Urinary bladder (tissue), 4 donors: ENCODE measurements at places on chromosomes 1 and 21. TPM values are rescaled to one million over a fixed set of nuclear protein-coding genes. Genes with fewer than 3 reads are reported as not detected.

- no peak for DNase-seq
Measured at GRCh38 chr1:204714861-204715511, 29.4 kb upstream of the LRRN2 start.

DNA sequence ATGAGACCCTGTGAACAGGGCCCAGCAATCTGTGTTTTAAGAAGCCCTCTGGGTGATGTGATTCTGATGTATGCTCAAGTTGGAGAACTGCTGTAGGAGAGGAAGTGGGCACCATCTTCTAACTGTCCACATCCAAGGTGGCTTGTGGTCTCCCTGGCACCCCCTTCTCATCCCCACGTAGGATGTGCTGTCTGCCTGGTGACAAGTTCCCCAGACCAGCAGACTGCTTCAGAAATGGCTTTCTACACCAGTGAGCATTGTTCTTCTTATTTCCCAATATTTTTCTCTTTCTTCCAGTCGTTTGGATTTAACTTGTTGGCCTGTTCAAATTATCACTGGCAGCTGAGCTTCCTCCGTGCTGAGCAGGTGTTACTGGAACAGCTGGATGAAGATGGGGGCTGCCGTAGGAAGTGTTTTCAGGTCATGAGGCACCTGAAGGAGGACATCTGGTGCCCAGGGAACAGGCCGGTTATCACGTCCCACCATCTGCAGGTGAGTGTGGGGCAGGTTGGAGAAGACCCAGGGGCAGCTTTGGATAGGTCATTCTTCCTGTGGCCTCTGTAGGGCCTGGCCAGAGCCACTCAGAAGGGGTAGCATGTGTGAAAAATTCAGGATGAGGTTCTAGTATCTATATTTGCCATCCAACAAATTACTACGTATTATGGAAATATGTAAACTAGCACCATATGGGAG is 16.8 kb downstream of the MAB21L3 start:
- DNase-seq: no peak

GRCh38 chr1:153253693-153254092 is 5.8 kb upstream of the LORICRIN start:
- DNase-seq: no peak

- no peak for DNase-seq
Measured at GRCh38 chr1:81809808-81810207, 9.1 kb downstream of the ADGRL2 start.

DNA sequence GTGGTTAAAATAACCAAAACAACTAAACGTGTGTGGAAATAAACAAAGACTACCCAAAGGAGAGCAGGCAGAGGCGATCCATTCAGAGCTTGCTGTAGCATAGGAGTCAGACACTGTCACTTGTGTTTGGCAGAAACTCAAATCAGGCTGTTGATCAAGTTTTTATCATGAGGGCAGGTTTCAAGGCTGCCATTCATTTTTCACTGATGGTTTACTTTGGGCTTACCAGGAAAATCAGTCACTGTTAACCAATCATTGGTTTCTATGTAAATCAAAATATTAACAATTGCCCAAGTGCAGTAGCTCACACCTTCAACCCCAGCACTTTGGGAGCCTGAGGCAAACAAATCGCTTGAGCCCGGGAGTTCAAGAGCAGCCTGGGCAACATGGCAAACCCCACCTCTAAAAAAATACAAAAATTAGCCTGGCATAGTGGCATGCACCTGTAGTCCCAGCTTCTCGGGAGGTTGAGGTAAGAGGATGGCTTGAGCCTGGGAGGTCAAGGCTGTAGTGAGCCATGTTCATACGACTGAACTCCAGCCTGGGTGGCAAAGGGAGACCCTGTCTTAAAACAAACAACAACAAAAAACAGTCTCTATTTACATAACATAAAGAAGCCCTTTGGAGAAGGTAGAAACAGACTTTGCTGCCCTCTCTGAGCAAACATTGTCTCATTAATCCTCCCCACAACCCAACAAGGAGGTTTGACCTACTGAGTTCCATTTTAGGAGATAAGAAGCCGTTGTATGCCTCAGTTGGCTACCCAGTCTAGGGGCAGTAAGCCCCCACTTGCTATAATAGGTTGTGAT is 21.1 kb upstream of the ETS2 start:
- no peak for DNase-seq

DNA sequence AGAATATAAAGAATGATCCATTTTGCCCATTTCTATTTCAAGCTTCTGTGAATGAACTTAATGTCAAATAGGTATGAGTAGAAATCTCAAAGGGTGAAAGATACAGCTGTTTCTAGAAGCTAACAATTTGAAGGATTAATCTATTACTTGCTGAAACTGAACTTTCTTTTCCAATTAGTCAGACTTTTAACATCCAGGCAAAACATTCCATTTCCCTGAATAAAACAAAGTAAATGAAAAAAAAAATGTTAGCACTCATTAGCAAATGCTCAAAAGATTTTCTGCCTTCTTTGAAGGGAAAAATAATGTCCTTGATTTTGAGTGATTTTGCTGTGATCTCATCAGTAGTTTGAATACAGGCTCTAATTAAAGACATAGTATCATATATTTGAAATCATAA is 447.6 kb upstream of the PRMT6 start:
- DNase-seq: no peak

- DNase-seq: no peak
Measured at GRCh38 chr1:160534823-160535605, 12.0 kb upstream of the SLAMF6 start.

DNA sequence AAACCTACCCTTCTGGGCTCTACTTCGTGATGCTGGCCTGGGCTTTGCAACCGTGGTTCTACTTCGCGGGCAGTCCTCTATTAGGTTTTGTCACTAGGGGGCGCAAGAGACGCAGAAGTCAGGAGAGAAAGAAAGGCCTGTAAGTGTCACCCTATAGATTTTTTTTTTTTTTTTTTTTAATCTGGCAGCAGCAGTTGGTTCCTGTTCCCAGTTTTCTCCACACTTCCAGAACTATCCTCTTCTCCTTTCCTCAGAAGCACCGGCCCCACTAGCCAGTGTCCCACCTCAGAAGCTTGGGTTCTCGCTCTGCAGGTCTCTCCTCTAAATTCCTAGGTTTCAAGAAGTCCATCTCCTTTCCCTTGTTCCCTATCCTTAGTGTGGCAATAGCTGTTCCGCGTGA is 9.1 kb upstream of the LCE2D start:
- no peak for DNase-seq

- DNase-seq: no peak
Measured at GRCh38 chr1:118958937-118959631, 29.1 kb downstream of the TBX15 start.

DNA sequence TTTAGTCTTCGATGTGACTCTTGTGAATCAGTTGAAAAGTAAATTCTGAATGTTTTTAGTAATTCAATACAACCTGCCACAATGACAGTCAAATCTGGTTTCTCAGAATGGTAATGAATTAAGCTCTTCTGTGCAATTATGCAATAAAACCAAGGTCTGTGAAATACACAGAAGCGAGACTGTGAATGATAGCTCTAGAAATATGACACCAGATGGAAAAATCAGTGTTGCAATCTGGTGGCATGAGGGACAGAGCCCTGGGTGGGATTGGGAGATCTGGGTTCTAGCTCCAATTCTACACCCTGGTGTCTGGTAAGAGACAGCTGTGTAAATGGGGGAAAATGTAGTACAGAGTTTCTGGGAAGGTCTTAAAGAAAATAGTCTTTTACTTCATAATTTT is 586.4 kb upstream of the ZRANB2 start:
- DNase-seq: no peak

- no peak for DNase-seq
Measured at GRCh38 chr1:8604041-8604945, 213.1 kb downstream of the RERE start.

- DNase-seq: no peak
Measured at GRCh38 chr1:9078015-9078751, 8.7 kb upstream of the SLC2A5 start.

GRCh38 chr21:37787456-37787855 is 128.8 kb downstream of the KCNJ6 start:
- DNase-seq: no peak

DNA sequence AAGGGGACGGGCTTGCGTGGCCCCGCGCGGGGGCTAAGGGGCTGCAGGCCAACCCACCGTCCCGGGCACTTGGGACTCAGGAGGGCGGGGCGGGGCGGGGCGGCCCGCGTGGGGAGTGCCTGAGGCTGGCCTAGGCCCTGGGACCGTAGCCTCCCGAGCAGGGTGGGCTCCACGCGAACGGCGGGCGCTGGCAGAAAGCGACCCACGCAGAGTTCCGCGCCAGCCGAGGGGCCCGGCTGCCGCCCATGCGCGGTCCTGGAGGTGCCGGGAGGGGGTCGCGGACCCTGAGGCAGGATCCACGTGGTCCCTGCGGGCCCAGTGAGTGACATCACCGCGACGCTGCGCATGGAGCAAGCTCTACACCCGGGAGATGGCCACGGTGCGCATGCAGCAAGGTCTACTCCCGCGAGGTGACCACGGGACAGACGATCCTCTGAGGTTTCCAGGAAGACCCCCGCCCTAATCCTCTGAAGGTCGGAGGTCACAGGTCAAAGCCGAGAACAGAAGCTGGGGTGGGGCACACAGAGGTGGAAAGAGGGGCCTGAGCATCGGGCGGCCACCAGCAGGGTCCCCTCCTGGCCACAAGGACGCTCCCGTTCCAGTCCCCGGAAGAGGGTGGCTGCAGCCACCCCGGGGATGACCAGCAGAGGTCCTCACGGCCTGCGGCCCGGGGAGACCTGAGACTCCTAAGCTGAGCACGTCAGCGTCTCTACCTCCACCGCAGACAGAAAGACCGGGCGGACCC is 13.5 kb upstream of the SLC19A1 start:
- peak; percentile 62 for DNase-seq

DNA sequence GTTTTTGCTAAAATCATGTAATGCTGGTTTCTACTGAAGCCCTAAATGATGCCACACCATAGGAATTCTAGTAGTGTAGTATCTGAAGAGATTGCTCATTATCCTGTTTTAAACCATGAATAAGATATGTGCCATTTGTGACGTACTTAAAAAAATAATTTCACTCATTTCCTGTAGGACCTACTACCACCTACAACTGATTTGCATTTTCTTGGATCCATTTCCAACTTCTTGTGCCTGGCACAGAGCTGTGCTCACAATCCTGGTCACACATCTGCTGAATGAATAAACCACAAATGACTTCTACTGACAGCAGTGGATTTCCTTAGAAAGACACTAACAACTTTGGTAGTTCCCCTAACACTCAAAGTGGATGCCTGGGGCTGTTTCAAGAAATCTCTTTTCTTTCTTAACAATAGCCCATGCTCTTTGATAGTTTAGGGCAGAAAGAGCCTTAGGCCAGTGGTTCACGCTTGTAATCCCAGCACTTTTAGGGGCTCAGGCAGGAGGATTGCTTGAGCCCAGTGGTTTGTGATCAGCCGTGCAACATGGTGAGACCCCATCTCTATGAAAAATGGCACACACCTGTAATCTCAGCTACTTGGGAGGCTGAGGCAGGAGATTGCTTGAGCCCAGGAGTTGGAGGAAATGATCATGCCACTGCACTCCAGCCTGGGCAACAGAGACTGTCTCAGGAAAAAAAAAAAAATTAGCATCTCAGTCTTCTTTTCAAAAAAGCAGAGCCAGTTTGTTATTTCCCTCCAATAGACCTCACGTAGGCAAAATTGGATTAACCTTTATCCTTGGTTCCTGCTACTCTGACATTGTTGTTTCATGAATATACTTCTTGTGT is 13.0 kb upstream of the BATF3 start:
- DNase-seq: no peak

- DNase-seq: no peak
Measured at GRCh38 chr1:158126425-158126824, 54.3 kb upstream of the CD1D start.

GRCh38 chr1:192993426-192994085 is 65.6 kb downstream of the UCHL5 start:
- DNase-seq: no peak

DNA sequence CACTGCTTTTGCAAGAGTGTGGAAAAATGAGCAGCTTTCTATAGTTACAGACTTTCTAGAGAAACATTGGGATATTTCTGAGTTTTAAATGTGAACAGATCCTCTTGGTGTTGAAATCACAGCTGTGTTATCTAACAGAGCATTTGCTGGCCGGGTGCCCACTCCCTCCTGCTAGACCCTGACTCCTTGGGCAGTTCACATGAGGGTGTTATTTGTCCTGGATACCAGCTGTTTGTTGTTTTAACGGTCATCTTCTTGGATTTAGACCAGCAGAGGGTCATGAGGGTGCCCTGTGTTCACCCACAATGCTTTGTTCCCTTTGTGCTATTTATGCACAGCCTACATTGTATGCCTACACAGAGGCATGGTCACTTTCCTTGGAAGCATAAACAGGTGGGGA is 67.1 kb downstream of the CENPF start:
- no peak for DNase-seq

- DNase-seq: no peak
Measured at GRCh38 chr1:173503391-173503790, 26.3 kb downstream of the PRDX6 start.

- no peak for DNase-seq
Measured at GRCh38 chr1:16717336-16718098, 22.8 kb upstream of the RNU1-4 start.

GRCh38 chr1:3077561-3077960 is 8.6 kb downstream of the PRDM16 start:
- no peak for DNase-seq

- no peak for DNase-seq
Measured at GRCh38 chr1:147892216-147892615, 10.4 kb upstream of the GJA8 start.

DNA sequence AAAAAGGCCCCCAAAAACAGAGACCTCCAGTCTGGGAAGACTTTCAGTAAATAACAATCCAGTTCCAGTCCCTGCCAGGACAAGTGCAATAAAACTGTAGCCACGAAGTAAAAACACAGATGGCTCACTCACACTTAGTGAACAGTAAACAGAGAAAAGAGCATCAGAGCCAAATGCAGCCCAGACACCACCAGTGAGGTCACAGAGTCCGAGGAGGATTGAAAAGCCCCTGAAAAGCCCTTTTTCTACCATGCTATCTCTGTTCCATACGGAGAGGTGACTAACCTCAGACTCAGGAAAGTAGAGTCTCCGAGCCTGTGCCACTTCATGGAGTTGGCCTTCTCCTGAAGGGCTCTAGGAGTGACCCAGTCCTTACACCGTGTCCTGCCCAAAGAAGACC is 84.5 kb downstream of the COLGALT2 start:
- DNase-seq: no peak

- DNase-seq: no peak
Measured at GRCh38 chr1:206833106-206833680, 32.2 kb upstream of the IL20 start.

- no peak for DNase-seq
Measured at GRCh38 chr1:5456090-5456811, 536.0 kb downstream of the NPHP4 start.

- DNase-seq: no peak
Measured at GRCh38 chr1:29264773-29265389, 28.6 kb downstream of the PTPRU start.

The KLHDC8A gene
- 3.0 TPM for total RNA-seq

The THRAP3 gene
- 67.3 TPM for total RNA-seq

The VSIG8 gene
- total RNA-seq: not detected

The WARS2 gene
- 29.3 TPM for total RNA-seq

The PCBP3 gene
- 4.3 TPM for total RNA-seq

The KCNK2 gene
- total RNA-seq: 3.3 TPM

The EEIG2 gene
- 82.1 TPM for total RNA-seq

The GLIS1 gene
- total RNA-seq: 0.42 TPM

The OBSCN gene
- 29.1 TPM for total RNA-seq

The OR2L13 gene
- not detected for total RNA-seq

The SPRR3 gene
- 10.0 TPM for total RNA-seq

The SPATA46 gene
- not detected for total RNA-seq

The CATSPERE gene
- 5.5 TPM for total RNA-seq

The DMRTA2 gene
- not detected for total RNA-seq

The C2CD4D gene
- total RNA-seq: not detected

The GNAT2 gene
- not detected for total RNA-seq

The MPL gene
- not detected for total RNA-seq

The GNG12 gene
- 264 TPM for total RNA-seq
